ENCODE measurements at places on chromosomes 11 and 22.

GRCh38 chr22:39522567-39523300, 2.4 kb downstream of the ATF4 start:
- DNase-seq = peak; percentile 55

- DNase-seq = no peak
Measured at GRCh38 chr11:6646071-6646470, 9.5 kb downstream of the DCHS1 start.

DNA sequence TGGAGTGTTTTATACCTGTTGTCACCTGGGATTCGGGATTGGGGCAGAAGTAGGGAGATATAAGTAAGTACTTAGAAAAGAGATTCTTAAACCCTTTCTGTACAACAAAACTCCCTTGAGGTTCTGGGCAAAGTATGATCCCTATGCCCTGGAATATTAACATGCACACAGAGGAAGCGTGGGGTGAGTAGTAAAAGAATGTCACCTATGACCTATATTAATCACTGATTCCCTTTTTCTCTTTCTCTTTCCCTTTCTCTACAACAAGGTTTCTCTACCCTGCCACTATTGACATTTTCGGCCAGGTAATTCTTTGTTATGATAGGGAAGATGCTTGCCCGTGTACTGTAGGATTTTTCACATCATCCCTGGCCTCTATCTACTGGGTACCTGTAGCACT, 209.7 kb upstream of the PLET1 start:
- no peak for DNase-seq

DNA sequence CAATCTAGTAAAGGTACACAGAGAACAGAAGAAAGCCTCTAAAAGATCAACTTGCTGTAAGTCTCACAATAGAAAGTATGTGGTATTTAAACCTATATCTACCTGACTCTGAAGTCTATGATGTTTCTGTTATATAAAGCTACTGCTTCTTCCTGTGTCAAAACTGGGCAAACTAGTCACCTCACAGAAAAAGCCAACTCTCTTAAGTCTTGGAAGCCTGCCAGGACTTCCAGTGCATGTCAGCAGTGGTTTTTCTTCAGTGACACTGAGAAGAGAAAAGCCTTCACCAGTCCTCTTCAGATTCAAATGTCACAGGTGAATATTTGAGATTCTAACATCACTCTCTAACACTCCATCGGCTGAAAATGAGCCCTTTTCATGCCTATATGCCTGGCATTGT, 808.0 kb downstream of the DLG2 start:
- no peak for DNase-seq

DNA sequence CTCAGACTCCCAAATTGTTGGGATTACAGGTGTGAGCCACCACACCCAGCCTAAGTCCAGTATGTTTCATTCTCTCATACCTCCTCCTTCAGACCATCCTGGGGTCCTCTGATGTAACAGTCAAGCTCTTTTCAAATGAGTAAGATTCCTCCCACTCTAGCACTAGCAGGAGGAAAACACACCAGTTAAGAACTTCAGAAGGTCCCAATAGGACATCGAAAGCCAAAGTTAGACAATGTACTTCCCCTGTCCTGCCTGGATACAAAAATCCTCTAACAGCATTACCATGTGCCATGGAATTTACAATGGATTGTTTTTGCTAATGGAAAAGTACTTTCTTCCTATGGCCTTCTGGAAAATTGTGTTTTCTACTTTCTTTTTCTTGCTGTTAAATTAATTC, 67.1 kb downstream of the CCDC34 start:
- DNase-seq = no peak

GRCh38 chr22:44539467-44540063, 41.5 kb upstream of the RTL6 start:
- no peak for DNase-seq

GRCh38 chr11:15668718-15669117, 554.0 kb downstream of the INSC start:
- no peak for DNase-seq

DNA sequence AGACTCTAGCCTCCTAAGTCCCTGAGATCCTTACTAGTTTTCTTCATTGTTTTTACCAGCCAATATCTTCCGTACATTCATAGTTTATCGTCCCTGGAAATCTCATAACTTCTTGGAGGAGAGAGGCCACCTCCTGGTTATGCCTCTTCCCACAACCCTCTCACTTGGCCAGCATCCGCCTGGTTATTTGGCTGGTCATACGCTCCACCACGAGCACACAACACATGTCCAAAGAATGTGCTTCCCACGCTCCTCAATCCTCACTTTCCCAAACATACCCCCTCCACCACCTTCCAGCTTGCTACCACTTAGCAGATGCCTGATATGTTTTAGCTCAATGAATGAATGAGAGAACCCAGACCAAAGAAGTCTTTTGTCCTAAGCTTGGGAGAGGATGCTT, 83.5 kb upstream of the EIF3D start:
- no peak for DNase-seq
